ENCODE measurements at places on chromosomes 16 and 17.

DNA sequence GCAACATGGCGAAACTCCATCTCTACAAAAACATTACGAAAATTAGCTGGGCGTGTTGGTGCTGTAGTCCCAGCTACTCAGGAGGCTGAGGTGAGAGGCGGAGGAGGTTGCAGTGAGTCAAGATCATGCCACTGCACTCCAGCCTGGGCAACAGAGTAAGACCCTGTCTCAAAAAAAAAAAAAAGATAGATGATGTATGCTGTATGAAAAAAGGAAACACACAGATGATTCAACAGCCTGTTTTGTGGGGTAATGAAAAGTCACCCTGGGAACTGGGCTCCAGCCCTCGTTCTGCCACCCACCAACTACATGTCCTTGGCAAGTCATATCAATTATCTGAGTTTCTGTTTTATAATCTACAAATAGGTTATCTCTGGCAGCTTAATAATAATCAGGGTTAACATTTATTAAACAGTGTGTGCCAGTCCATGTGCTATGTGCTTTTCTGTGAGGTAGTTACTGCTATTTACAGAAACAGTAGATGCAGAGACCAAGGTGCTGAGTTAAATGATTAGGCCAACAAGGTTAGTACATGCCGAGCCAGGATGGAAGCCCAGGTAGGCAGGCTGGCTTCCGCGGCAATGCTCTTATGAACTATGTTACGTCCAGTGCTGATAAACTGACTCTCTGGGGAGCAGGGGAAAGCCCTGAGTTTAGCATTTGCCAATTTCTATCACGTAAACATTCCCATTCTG lies 1.1 kb downstream of the G6PC1 start:
- H3K4me3 ChIP-seq: no peak overlapping the region
- DNase-seq: no peak
- H3K27ac ChIP-seq: no peak overlapping the region
- no peaks in the 10 kb centered on the region for H3K4me1 ChIP-seq
- H3K36me3 ChIP-seq: no peaks in the 10 kb centered on the region
- peaks cover 8% of the 10 kb centered on the region for H3K27me3 ChIP-seq

DNA sequence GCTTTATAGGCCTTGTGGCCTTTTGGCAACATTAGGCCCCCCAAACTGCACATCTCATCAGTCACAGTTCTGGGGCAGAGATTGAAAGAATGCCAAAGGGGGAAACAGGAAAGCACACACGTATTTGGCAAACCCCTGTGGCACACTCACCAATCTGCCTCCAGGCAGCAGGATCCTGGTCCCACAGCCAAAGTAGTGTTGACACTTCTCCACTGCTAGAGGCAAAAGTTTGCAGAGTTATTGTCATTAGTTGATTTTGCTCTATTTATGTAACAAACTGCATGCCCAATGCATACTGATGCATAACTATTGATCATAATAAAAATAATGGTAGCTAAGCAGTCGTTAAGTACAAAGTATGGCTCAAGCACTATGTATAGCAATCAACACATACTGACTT lies 45.1 kb downstream of the CCT6B start:
- no peaks in the 10 kb centered on the region for H3K4me1 ChIP-seq
- DNase-seq: no peak
- H3K36me3 ChIP-seq: no peaks in the 10 kb centered on the region
- H3K27ac ChIP-seq: no peak overlapping the region
- no peak overlapping the region for H3K4me3 ChIP-seq

- peaks cover 48% of the 10 kb centered on the region for H3K36me3 ChIP-seq
- no peak overlapping the region for H3K4me3 ChIP-seq
- H3K27ac ChIP-seq: no peak overlapping the region
- no peaks in the 10 kb centered on the region for H3K27me3 ChIP-seq
- no peak for DNase-seq
These were observed 25.9 kb downstream of the AMFR start for GRCh38 chr16:56399486-56399885.

GRCh38 chr17:77466596-77467223 lies 325.9 kb downstream of the SEC14L1 start:
- no peaks in the 10 kb centered on the region for H3K27me3 ChIP-seq
- peaks cover 76% of the 10 kb centered on the region for H3K4me1 ChIP-seq
- peak overlapping the region; percentile 77 for H3K4me3 ChIP-seq
- H3K36me3 ChIP-seq: peaks cover 69% of the 10 kb centered on the region

- H3K36me3 ChIP-seq: no peaks in the 10 kb centered on the region
- H3K27me3 ChIP-seq: no peaks in the 10 kb centered on the region
- H3K4me1 ChIP-seq: peaks cover 20% of the 10 kb centered on the region
- H3K27ac ChIP-seq: no peak overlapping the region
- DNase-seq: no peak
These were observed 120.0 kb upstream of the TBX2 start for GRCh38 chr17:61279476-61280145.

DNA sequence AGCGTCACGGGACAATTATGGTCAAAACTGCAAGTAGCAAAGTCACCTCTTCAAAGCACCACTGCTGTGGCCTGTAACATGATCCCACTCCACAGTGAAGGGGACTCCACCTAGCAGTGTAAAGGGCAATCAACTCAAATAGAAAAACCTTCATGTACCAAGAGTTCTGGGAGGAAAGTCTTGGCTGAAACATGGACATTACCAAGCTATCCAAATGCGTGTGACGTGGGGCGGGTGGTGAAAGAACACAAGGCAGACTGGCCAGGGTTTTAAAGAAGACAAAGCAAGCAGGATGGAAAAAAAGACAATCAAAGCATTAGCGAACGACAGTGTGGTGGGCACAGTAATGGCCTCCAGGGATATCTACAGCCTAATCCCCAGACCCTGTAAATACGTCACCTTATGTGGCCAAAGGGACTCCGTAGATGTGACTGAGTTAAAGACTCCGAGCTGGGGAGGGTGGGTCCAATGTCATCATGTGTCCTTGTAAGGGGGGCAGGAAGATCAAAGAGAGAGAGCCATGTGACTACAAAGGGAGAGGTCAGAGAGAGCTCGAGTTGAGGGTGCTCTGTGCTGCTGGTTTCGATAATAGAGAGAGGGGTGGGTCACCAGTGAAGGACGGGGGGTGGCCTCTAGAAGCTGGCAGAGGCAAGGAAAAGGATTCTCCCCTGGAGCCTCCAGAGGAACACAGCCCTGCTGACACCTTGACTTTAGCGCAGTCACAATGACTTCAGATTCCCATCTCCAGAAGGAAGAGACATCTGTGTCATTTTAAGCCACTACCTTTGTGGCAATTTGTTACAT lies 6.0 kb downstream of the HSDL1 start:
- peak overlapping the region; percentile 48 for H3K4me3 ChIP-seq
- H3K4me1 ChIP-seq: peaks cover 29% of the 10 kb centered on the region
- H3K27ac ChIP-seq: peak overlapping the region; percentile 82
- H3K36me3 ChIP-seq: peaks cover 3% of the 10 kb centered on the region
- DNase-seq: peak; percentile 74
- peaks cover 6% of the 10 kb centered on the region for H3K27me3 ChIP-seq

DNA sequence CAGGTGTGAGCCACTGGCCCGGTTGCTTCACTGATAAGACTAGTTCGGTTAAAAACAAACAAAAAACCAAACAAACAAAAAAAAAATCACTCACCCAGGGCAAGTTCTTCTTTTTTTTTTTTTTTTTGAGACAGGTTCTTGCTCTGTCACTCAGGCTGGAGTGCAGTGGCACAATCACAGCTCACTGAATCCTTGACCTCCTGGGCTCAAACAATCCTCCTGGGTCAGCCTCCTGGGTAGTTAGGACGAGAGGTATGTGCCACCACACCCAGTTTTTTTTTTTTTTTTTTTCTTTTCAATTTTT lies 119.5 kb upstream of the CORO6 start:
- peaks cover 23% of the 10 kb centered on the region for H3K4me1 ChIP-seq
- H3K27me3 ChIP-seq: no peaks in the 10 kb centered on the region
- DNase-seq: no peak
- peaks cover 17% of the 10 kb centered on the region for H3K36me3 ChIP-seq
- no peak overlapping the region for H3K27ac ChIP-seq

- H3K36me3 ChIP-seq: peaks cover 25% of the 10 kb centered on the region
- H3K4me1 ChIP-seq: peaks cover 9% of the 10 kb centered on the region
- DNase-seq: no peak
- H3K4me3 ChIP-seq: no peak overlapping the region
- H3K27me3 ChIP-seq: no peaks in the 10 kb centered on the region
These were observed 19.1 kb downstream of the UNC13D start for GRCh38 chr17:75825149-75825552.

- H3K4me3 ChIP-seq: no peak overlapping the region
- peaks cover 6% of the 10 kb centered on the region for H3K4me1 ChIP-seq
- H3K27ac ChIP-seq: no peak overlapping the region
- peaks cover 10% of the 10 kb centered on the region for H3K27me3 ChIP-seq
These were observed 216.2 kb upstream of the ASIC2 start for GRCh38 chr17:33509331-33509730.

GRCh38 chr17:72566671-72567484 lies 446.1 kb downstream of the SOX9 start:
- no peaks in the 10 kb centered on the region for H3K36me3 ChIP-seq
- H3K27me3 ChIP-seq: peaks cover 4% of the 10 kb centered on the region
- DNase-seq: no peak
- peak overlapping the region; percentile 6 for H3K4me3 ChIP-seq
- peaks cover 10% of the 10 kb centered on the region for H3K4me1 ChIP-seq
- no peak overlapping the region for H3K27ac ChIP-seq

DNA sequence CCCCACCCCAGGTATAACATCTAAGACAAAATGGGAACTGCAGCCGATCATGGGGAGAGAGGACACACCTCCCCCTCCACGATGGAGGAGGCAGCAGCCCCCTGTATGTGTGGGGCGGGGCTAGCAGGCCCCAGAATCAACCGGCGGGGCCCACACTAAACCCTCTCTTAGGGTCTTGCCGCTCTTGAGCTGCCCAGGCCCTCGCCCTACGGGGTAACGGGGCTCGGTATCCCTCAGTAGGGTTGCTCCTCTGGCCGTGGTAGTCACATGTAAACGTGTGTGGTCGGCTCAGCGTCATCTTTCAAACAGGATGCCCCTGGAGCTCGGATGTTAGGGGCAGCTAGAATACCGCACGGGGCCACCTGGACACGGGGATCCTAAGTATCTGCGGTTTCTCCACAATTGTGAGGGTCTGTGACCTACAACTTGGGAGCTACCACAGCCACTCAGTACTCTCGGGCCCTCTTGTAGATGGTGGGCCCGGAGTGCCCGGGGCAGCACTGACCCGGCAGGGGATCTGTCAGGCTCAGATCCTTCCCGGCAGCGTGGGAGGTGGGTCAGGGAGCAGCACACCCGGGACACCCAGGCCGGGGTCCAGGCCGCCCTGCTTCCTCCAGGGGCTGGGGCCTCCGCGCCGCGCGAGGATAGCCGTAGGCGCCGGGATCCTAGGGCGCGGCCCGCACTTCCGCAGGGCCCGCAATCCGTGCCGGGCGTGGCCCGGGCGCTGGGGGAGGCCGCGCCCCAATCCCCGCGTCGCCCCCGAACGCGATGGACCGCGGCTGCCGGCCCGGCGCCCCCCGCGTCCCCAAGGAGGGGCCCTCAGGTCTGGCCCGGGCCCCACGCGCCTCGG lies 781 bp downstream of the ARHGDIA start:
- H3K27me3 ChIP-seq: no peaks in the 10 kb centered on the region
- H3K36me3 ChIP-seq: peaks cover 35% of the 10 kb centered on the region
- DNase-seq: peak; percentile 85
- H3K4me3 ChIP-seq: peak overlapping the region; percentile 92

DNA sequence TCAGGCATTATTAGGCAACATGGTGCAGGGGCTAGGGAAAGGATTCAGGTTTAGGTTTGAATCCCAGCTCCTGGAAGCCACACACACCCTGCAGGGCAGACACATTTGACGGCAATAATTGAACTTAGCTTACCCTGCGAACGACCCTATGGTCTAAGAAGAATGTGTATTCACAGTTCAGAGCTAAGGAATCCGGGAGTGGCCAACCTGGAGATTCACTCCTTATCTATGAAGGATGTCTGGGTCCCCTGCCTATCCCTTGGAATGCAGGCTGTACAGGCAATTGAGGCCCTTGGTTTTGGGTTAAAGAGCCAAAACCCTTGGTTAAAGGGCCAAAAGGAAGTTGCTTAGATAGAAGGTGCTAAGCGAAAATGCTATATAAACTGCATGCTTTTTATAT lies 2.9 kb upstream of the SYT17 start:
- peaks cover 2% of the 10 kb centered on the region for H3K4me1 ChIP-seq
- H3K36me3 ChIP-seq: no peaks in the 10 kb centered on the region
- peaks cover 19% of the 10 kb centered on the region for H3K27me3 ChIP-seq
- H3K27ac ChIP-seq: no peak overlapping the region
- H3K4me3 ChIP-seq: no peak overlapping the region

- DNase-seq: no peak
- no peak overlapping the region for H3K4me3 ChIP-seq
- H3K4me1 ChIP-seq: peaks cover 4% of the 10 kb centered on the region
- H3K36me3 ChIP-seq: no peaks in the 10 kb centered on the region
- H3K27me3 ChIP-seq: peaks cover 2% of the 10 kb centered on the region
These were observed 1.2 kb upstream of the LITAFD start for GRCh38 chr16:8880839-8881510.

DNA sequence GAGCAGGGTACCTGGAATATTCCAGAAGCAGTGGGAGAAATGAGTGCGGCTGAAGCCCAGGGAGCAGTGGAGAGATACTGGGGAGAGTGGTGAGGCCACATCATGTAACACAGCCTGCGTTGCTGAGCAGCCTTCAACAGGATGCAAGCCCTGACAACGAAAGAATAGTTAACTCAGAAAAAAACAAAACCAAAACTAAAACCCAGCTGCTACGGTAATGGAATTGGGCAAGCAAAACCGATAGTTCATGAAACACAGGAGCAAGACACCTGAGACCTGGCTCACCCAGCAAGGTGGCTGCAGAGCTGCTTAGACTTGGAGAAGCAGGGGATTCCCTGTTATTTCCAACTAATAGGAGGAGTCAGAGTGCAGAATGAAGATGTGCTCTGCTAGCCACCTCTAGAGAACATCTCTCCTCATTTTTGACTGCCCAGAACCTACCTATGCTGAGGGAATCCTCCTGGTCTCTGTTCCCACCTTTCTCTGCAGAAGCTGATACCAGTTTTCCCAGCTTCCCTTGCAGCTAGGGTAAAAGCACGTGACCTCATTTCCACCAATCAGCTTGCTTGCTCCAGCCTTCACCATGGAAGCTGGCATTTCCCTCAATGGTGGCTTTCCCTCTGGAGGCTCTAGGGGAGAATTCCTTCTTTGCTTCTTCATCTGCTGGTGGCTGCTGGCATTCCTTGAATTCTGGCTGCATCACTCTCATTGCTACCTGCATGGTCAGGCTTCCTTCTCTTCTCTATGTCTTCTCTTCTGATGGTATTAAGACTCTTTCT lies 59.4 kb upstream of the XYLT1 start:
- H3K27ac ChIP-seq: peak overlapping the region; percentile 67
- peaks cover under 1% of the 10 kb centered on the region for H3K27me3 ChIP-seq
- peaks cover 16% of the 10 kb centered on the region for H3K4me1 ChIP-seq

DNA sequence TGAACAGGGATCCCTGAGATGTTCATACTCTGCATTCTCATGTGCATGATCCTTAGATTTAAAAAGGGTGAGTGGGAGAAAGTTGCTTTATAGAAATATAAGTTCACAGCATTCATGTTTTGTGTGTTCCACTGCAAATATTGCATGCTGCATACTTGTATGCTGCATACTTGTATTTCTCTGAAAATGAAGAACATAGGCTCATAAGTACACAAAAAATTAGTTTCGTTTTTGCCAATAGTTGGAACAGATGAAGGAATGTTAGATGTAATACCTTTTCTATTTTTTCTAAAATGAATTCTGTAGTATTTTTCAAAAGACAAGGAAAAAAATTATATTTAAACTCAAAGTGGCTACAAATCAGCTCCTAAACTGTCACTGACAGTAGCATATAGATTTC lies 79.0 kb downstream of the NFAT5 start:
- H3K27ac ChIP-seq: no peak overlapping the region
- DNase-seq: no peak
- peaks cover 10% of the 10 kb centered on the region for H3K36me3 ChIP-seq
